Choroid plexus epithelial cell (primary cell): ENCODE measurements at places on chromosomes 5 and 9.

GRCh38 chr9:133120501-133121197, 391 bp downstream of the RALGDS start:
- DNase-seq = no peak

- DNase-seq = peak; percentile 3
Observed at GRCh38 chr5:129541648-129542251, 81.7 kb downstream of the ADAMTS19 start.

DNA sequence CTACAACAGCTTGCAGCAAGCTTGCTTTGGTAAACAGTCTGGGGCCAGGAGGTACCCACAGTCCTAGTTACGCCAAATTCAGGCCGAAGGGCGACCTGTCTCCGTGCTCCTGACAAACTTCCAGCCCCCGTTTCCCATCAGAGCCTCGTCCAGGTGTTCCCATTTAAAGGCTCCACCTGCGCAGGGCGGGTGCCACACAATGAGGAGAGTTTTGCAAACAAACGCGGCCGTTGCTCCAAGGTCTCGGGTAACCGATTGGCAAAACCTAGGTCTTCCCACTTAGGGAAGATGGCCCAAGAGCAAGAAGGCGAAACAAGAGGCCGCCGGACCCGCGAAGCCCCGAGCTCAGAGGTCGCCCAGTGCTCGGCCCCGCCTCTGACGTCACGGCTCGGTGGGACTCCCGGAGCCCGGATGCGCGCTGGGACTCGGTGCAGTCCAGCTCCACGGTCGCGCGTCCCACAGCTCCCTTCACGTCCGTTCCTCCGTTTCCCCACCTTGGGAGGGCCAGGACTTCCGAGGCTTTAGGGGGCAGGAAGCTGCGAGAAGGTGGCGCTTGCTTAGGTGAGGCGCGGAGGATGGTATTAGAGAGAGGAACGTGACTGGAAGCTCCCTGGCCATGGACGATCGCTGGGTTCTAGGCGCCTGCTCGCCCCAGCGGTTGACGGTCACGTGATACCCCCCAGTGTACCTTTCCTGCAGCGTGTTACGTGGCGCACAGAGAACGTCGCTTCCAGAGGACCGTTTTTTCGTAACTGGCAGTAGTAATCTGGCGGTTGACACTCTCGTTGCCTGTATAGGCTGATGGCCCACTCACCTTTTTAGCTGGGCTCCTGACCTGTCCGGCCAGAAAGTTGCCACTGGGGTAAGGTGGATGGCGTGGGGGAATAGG, 41.8 kb upstream of the KDM4C start:
- peak; percentile 20 for DNase-seq

- DNase-seq = no peak
Observed at GRCh38 chr5:50726475-50727148, 60.2 kb downstream of the PARP8 start.

DNA sequence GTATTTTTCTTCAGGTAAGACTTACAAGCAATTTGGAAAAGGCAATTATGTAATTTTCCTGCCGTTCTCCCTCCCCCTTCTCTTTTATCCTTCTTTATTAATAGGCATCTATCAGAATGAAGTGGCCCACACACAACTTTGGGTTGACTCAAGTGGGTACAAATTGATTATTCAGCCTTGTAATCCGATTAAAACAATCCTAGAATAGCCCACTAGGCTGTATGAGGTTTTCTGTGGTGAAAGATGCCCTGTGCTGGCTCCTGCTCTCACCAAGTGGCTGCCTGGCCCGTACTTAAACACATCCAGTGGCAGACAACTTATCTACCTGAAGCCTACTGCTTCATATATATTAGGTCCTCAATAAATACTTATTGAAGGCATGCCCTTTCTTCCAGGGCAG, 177.3 kb upstream of the C9orf72 start:
- no peak for DNase-seq

- DNase-seq = no peak
Observed at GRCh38 chr9:120929229-120929791, 2.7 kb upstream of the TRAF1 start.

GRCh38 chr5:53357439-53357838, 123.0 kb upstream of the FST start:
- DNase-seq = no peak

DNA sequence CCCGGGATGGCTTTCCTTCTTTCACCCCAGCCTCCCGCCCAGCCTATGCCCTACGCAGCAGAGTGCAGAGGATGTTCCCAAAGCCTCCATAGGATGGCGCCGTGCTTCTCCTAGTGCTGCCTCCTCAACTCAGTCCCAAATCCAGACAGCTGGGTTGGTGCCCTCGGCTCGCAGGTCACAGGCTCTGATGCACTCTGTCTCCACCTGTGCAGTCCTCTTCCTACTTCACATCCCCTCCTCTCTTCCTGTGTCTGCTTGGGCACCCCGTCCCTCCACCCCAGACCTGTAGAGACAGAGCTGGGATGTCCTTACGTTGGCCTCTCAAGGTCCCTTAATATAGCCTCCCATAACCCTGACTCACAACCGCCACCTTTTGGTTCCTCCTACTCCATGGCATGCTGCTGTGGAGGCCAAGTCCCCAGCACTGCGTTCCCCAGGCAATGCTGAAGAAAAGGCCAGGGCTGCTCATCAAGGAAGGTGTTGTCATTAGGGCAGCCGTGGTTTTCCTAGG, 314.4 kb downstream of the GADD45G start:
- DNase-seq = no peak

DNA sequence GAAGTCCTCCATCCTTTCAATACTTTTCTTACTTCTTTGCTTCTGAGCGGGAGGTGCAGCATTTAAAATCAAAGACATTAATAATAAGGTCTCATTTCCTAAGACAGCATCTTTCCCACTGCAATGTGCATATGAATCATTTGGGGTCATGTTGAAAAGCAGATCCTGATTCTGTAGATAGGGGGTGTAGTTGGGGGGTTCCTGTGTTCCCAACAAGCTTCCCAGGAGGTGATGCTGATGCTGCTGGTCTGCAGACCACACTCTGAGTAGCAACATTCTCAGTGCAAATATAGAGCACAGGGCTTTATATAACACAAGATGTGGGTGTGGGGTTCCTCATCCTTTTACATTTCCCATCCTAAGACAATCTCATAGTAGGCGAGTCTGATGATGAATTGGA, 126.5 kb upstream of the PALM2AKAP2 start:
- DNase-seq = no peak

GRCh38 chr5:116273448-116274242, 188.8 kb downstream of the COMMD10 start:
- DNase-seq = peak; percentile 23

GRCh38 chr9:98547606-98548005, 161.1 kb downstream of the GABBR2 start:
- DNase-seq = no peak

GRCh38 chr5:65204966-65205365, 276.8 kb downstream of the ADAMTS6 start:
- DNase-seq = peak; percentile 26
